NCI-H510A treated with DMSO at 0.1 percent for 48 hours (cell line): ENCODE measurements at places on chromosomes 2 and 18.
A peak's percentile ranks its signal among the peaks of the same experiment; 100 is the strongest.

DNA sequence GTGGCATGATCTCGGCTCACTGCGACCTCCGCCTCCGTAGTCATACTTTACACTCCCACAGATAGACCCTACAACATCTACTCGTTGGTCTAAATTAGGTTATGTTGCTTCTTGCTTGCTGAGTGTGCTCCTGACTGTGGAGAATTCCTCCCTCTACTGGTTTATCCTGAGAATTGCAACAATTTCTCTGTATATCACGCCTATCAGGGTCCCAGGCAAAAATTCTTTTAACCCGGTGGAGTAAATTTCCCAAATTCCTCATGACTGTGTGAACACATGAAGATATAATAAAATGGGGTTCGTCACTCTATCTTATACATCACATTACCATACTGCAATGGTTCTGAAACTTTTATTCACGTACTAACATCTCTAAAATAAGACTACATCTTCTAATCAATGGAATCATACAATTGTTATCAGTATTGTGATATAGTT lies 156.7 kb downstream of the EVA1A start:
- DNase-seq: peak; percentile 64

GRCh38 chr2:73984203-73984921 lies at the start of gene TET3:
Gene TET3, plus strand, starts transcription at chr2:73984910. Its CDS starts 1,494 bp downstream, at chr2:73986404.
- no peak for DNase-seq

DNA sequence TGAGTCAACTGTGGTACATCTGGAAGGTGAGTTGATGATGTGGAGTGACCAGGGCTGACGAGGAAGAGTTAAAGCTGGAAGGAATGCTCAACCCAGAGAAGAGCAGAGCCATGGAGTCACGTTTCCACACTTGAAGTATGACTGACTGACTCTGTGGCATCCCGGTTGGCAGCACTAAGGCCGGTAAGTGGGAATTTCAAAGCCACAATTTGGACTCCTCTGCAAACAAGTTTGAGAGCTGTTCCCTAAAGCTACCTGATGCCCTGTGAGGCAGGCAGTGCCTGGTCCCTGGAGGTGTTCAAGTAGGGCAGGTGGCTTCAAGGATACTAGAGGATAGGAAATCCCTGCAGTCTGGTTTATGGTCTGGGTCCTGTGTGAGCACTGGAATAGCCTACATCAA lies 69.3 kb upstream of the ITGB6 start:
- peak; percentile 54 for DNase-seq

DNA sequence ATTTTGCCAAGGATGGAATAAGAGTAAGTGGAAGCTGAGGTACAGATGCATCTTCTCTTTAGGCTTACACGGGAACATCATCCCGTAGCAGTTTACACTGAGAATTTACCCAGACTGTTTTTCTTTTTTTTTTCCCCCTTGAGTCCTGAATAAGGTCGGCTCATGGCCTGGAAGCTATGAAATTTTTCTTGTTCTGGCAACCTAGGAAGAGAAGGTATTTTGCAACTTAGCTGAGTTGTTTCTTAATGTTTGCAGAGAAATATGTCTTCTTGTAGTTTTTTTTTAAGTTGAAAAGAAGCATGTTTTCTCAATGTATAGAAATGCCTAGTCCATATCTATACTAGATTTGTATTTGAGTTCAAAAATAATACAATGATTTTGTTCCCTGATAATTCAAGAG lies 712.5 kb downstream of the TDRD15 start:
- no peak for DNase-seq

DNA sequence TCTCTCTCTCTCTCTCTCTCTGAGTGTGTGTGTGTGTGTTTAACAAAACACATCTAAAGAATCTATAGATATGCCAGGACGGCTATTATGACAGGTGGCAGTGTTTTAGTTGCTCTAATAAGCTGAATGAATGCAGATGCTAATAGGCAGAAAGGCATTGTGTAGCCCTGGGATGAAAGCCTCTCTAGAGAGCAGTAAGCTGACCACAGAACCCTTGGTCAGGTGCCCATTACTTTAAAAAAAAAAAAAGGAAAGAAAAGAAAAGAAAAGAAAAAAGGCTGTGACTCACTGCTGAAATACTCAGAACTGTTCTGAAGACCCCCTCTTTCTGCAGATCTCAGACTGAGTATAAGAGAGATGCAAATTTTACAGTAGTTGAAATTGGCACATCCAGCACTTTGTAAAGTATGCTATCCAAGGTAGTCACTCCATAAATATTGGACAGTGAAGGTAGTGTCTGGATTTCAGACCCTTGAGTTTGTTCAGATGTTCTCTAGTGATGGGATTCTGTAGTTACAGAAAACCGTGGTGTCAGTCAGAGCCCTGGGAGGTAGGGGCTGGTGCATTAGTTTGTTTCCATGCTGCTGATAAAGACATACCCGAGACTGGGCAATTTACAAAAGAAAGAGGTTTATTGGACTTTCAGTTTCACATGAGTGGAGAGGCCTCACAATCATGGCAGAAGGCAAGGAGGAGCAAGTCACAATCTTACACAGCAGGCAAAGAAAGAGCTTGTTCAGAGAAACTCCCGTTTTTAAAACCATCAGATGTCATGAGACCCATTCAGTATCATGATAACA lies 30.9 kb downstream of the OSBPL6 start:
- no peak for DNase-seq

DNA sequence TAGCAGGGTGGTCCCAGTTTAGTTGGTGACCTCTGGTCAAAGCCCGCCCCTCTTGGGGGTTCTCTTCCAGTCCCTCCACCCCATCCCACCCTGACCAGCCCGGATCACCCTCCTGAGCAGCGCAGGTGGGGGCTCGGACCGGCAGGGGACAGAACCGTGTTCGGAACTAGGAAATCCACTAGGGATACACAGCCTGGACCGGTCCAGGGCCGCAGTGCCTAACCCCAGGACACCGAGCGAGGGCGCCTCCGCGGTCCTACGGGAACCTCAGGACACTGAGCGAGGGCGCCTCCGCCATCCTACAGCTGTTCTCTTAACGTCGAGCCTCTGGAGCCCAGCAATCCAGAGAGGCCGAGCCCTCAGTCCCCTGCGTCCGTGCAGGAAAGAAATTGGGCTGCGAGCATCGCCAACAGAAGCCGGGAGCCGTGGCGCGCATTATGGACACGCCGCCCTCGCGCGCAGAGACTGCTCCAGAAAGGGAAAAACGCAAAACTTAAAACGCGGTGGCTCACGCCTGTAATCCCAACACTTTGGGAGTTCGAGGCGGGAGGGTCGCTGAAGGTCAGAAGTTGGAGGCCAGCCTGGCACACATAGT lies 8.5 kb downstream of the RAX start:
- no peak for DNase-seq

DNA sequence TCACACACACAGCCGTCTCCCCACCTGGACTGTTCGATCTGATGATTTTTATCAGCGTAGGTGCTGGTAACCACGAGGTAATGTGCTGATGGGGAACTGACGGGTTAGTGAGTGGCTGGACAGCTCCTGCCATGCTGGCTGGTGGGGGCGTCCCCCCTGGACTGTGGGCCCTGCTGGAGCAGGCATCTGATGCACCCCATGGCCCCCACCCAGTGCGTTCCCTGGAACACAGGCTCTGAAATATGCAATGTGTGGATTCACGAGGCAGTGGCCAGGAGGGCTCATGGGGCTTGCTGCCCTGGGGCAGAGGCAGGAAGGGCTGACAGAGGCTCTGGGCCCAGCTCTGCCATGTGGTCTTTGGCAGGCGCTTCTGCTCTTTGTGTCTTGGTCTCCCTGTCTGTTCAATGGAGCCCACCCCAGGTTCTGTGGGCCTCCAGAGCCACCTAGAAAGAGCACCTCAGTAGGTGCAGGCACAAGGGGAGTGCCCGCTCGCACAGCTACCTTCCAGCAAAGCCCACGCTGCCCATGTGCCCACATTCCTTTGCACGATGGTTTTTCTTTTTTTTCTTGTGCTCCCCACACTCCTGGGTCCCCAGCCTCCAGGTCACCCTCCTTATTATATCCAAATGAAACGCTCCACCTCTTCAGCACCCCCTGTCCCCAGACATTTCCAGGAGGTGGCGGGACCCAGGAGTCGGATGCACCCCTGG lies 10.3 kb upstream of the PXDN start:
- DNase-seq: no peak

DNA sequence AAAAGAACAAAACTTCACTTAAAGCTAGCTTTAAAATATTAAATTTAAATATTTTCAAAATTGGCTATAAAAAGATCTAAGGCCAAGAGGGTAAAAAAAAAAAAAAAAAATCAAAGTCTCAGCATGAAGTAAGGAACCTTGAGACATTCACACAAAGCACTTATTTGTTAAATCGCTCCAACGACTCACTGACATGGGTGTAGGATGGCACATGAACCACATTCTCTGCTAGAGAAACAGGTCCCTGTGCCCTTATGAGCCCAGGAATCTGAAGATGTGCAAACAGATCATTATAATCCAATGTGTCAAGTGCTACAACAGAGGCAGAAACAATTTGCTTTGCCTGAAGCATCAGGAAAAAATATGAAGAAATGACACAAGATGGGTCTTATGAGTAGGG lies 13.8 kb downstream of the LAPTM4A start:
- no peak for DNase-seq

DNA sequence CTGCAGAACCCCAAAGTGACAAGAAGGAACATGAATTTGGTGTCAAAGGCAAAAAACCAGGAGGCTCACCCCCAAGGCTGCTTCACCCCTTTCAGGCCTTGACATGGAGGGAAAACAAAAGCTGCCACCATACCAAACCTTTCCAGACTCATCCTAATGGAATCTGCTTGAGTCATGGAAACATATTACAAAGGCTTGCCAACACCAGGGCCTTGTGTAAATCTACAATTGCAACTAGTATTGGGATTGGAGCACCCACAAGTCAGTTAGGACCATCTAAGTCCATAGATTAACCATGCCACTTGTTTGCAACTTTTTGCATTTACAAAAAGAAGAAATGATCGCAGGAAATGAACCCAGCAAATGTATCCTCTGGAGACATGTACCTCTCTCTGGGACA lies 297.6 kb downstream of the CDCA7 start:
- DNase-seq: no peak
